GOT3 (cell line): ENCODE measurements at places on chromosomes 2 and 18.

DNA sequence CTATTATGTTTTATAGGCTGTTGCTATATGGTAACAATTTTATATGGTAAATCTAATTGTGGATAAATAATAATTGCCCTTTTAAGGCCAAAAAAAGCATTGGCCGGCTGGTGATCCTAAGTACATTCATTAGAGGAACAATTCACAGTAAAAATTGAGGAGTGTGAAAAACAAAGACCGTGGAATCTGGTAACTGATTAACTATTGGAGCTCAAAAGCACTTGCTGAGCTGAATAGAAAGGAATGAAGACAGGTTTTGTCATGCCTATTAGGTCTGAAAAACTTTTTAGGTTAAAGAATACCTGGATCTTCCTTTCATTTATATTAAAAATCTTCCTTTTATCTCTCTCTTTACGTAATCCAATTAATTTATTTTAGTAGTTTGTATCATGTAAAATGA is 18.5 kb upstream of the RBBP8 start:
- DNase-seq, result no peak

- DNase-seq, result no peak
Measured at GRCh38 chr2:24421668-24422067, 61.3 kb upstream of the ITSN2 start.

- no peak for DNase-seq
Measured at GRCh38 chr18:7579176-7579917, 12.2 kb downstream of the PTPRM start.

DNA sequence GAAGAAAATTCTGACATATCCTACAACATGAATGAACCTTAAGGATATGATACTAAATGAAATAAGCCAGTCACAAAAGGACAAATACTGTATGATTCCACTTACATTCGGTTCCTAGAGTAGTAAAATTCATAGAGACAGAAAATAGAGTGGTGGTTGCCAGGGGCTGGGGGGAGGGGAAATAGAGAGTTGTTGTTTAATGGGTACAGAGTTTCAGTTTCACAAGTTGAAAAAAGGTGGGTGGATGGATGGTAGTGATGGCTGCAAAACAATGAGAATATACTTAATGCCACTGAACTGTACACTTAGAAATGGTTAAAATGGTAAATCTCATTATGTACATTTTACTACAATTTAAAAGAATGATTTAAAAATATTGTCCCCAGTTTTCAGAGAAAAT is 53.3 kb upstream of the NFU1 start:
- DNase-seq, result no peak

GRCh38 chr2:99880148-99880963 is 262.0 kb downstream of the AFF3 start:
- DNase-seq, result no peak

- DNase-seq, result no peak
Measured at GRCh38 chr18:52310651-52311050, 29.3 kb upstream of the DCC start.

GRCh38 chr18:74430806-74431571 is 26.1 kb downstream of the DIPK1C start:
- DNase-seq, result no peak

DNA sequence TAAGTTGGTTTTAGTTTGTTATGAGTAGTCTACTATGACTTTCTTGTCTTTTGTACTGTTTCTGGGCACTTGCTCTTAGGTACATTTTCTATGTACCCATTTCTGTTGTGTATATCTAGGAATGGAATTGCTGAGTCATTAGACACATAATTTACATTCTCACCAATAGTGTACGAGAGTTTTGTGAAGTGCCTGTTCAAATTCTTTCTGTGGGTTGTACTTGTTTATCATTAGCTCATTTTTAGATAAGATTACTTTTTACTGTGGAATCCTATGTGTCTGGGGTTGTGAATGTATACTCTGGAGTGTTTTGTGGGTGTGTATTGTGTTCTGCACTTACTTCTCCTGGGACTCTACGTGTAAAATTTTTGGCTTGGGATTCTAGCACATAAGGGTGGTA is 36.6 kb upstream of the CD28 start:
- DNase-seq, result no peak

DNA sequence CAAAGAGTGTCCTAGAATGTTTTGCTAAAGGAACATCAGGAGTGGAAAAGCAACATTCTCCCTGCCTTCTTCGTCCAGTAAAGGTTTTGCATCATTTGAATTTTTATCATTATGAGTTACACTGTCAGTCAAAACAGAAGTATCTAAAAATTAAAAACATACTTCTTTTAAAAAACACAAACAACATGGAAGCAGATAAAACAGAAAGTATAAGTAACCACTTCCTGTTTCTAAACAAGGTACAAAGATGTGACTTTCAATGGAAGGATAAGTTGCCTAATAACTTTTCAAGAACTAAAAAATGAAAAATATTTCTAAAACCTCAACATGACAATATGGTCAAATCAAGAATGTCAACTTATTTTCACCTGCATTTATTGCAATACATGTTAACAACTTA is 158.2 kb downstream of the STK39 start:
- DNase-seq, result no peak
